ENCODE measurements at places on chromosomes 12 and 14. TPM values are rescaled to one million over a fixed set of nuclear protein-coding genes. Genes with fewer than 3 reads are reported as not detected.

DNA sequence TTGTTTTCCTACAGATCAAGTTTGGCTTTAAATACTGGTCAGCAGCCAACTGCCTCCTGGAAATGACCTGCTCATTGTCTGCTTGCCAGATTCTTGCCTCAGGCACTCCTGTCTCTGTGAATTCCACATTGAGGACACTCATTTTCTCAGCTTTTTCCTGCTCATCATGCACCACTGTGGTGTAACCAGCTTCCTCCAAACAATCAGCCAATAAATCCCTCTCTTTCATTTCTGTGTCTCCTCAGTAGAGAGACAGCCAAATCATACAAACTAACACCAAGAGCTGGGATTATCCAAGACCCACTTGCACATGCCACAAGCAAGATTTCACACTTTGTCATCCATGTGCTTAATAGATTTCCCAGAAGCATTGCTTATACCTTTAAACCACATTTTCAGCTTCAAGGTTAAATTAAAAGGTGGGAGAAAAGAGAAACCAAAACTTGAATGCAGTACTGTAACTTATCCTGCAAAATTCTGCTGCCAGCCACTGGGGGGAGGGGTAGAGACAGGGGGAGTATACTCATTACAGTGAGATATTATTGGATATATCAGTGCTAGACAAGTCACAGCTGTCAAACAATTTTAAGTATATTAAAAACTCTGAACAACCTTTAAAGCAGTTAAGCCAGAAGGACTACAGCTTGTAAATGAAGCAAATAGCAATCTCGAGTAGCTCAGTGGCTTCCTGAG, 105.0 kb downstream of the PPP2R5E start:
- no peak for DNase-seq

The SALL2 gene
- polyA plus RNA-seq = 62.0 TPM

GRCh38 chr12:92340441-92341064, 194.9 kb upstream of the BTG1 start:
- DNase-seq = no peak

The RIPK3 gene
- polyA plus RNA-seq = 4.1 TPM
